ENCODE measurements at places on chromosomes 11 and 22. TPM values are rescaled to one million over a fixed set of nuclear protein-coding genes. Genes with fewer than 3 reads are reported as not detected.

- peak; percentile 30 for DNase-seq
- H3K27me3 ChIP-seq = no peaks in the 10 kb centered on the region
- H3K36me3 ChIP-seq = no peaks in the 10 kb centered on the region
- H3K27ac ChIP-seq = no peak overlapping the region
- no peak overlapping the region for H3K4me3 ChIP-seq
Observed at GRCh38 chr11:14148653-14149273, 186.2 kb downstream of the SPON1 start.

DNA sequence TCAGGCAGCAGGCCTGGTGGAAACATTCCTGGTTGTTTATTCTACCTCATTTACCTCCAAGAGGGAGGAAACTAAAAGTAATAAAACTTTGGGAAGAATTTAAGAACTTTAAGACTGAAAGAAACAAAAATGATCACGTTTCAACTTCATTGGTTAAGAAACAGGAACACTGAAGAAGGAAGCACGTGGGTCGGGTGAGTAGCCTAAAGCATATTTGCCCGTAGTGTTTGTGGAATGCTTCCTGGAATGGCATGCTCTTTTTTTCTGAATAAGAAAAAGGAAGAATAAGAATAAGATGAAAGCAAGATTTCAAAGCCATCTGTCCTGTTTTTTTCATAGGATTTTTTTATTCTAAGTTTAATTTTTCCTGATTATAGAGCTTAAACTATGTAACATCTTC lies 83.1 kb downstream of the WNT11 start:
- H3K4me1 ChIP-seq = peaks cover 23% of the 10 kb centered on the region
- H3K4me3 ChIP-seq = no peak overlapping the region
- peaks cover 9% of the 10 kb centered on the region for H3K36me3 ChIP-seq

DNA sequence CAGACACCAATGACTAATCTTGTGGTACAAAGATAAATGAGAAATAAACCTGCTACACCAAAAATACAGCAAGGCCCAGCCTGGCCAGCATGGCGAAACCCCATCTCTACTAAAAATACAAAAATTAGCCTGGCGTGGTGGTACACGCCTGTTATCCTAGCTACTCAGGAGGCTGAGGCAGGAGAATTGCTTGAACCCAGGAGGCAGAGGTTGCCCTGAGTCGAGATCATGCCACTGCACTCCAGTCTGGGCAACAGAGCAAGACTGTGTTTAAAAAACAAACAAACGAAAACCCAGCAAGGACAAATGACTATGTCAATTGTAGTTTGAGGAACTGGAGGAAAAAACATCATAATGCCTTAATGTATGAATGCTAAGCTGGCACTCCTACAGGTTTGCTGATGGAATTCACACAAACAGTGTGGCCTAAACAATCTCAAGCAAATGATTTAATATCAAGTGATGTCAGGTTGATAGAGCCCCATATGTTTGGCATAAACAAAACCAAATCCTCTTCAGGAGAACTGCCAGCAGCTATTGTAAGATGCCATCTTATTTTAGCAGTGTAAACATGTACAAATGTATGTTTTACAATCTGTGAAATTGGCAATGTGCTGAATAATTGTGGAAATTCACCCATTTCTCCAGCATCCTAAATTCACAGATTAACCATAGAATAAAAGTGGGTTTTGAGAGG lies 20.0 kb downstream of the MMP7 start:
- DNase-seq = no peak
- H3K4me3 ChIP-seq = no peak overlapping the region
- no peaks in the 10 kb centered on the region for H3K36me3 ChIP-seq
- H3K27me3 ChIP-seq = no peaks in the 10 kb centered on the region

DNA sequence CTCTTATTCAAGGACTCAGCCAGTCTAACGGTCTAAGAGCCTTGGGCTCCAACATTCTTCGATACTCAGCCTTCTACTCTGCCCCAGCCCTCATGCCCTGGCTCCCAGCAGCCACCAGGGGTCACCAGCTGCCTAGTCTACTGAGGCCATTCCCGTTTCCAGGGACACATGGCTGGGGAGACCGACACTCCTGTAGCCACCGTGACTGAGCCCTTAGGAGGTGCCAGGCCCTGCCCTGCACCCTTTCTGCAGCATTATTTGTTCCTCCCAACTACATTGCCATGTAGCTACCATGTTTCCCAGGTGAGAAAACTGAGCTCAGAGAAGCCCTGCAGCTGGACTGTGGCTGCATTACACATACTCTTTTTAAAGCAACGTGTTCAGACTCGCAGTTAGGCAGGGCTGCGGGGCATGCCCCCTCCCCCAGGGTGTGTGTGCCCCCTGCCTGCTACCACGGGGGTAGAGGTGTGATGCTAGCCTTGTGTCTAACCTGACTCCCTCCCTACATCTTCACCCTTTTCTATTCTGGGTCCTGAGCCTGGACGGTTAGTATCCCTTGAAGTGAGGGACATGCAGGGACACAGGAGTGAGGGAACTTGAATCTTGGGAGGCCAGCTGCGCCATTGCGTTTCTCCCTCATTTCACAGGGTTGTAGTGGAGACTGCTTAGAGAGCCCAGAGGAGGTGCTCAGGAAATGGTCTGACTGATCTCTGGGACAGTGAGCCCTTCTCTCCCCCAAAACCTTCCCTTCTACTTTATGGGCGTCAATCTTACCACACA lies 17.5 kb downstream of the ATG16L2 start:
- no peaks in the 10 kb centered on the region for H3K27me3 ChIP-seq
- H3K4me3 ChIP-seq = no peak overlapping the region
- H3K27ac ChIP-seq = peak overlapping the region; percentile 22
- peak; percentile 57 for DNase-seq
- H3K36me3 ChIP-seq = peaks cover 76% of the 10 kb centered on the region
- H3K4me1 ChIP-seq = no peaks in the 10 kb centered on the region

- DNase-seq = no peak
- H3K4me3 ChIP-seq = no peak overlapping the region
- H3K27ac ChIP-seq = no peak overlapping the region
Observed at GRCh38 chr22:26610072-26610958, 7.5 kb downstream of the CRYBB1 start.

- H3K36me3 ChIP-seq = no peaks in the 10 kb centered on the region
- no peak overlapping the region for H3K4me3 ChIP-seq
- no peak overlapping the region for H3K27ac ChIP-seq
- H3K4me1 ChIP-seq = no peaks in the 10 kb centered on the region
Observed at GRCh38 chr22:18906896-18907295, 776 bp downstream of the DGCR6 start.

DNA sequence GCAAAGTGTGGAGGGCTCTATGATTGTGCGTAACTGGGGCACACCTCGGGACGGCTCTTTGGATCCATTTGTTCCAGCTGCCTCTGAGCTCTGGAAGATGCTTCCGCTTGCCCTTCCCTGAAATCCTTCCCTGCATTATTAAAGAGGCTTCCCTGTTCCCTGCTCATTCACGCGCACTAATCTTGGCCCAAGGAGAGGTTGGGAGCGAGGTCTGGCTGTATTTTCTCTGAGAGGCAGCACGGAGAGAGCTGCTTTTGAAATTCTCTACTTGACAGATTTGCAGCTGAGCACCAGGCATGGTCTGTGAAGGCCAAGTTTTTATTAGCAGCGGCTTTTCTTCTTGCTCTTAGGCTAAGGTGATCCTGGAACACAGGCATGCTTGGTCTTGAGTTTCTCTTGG lies 94.8 kb upstream of the NTM start:
- no peak for DNase-seq
- no peak overlapping the region for H3K4me3 ChIP-seq
- H3K27ac ChIP-seq = no peak overlapping the region
- no peaks in the 10 kb centered on the region for H3K4me1 ChIP-seq

GRCh38 chr22:36334821-36335603 lies 52.8 kb downstream of the MYH9 start:
- peak overlapping the region; percentile 7 for H3K27ac ChIP-seq
- no peak for DNase-seq
- no peak overlapping the region for H3K4me3 ChIP-seq

DNA sequence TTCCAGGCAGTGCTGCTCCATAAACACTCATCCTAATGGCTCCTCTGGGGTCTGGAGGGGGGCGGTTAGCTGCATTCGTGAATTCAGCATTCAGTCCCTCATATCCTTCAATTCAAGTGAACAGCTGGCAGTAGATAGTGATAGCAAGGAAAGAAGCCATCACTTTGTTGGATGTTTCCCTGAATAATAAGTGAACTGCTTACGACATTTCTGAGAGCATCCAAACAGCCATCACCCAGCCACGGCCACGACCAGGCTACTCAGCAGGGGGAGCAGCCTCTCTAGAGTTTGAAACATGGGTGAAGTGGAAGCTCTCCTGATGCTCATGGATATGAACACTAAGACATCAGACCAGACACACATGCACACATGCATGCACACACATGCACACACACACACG lies 163.6 kb downstream of the NTM start:
- no peaks in the 10 kb centered on the region for H3K4me1 ChIP-seq
- no peaks in the 10 kb centered on the region for H3K27me3 ChIP-seq

DNA sequence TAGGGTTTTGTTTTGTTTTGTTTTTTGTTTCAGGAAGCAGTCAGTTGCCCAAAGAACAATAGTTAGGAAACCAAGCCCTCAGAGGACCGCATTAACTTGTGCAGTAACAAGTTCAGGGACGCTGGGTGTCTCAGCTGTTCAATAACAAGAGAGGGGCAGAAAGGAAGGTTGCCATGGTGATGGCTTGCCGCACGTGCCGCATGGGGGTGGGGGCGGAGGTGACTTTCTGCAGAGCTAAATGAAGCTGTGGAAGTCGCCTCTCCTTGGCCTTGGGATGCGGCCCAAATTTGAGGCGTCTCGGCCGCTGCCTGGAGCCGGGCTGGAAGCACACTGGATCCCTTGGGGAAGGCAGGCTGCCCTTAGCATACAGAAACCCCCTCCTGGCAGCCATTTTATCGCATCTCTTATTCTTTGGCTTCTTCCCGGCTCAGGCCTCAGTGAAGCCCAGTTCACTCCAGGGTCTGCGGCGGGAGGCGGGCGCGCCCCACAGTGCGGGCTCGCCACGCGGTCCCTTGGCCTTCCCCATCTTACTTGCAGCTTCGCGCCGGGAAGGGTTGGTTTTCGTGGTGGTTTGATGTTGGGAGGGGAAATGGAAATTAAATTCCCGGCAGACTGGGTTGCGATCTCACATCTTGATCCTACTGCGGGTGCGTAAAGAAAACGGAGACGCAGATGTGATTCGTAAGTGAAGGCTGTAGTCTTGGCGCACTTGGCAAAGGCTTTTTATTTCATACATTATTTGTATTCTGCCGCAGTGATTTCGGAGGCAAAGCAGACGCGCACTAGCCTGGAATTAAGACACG lies 94.3 kb downstream of the SLC17A6 start:
- no peak overlapping the region for H3K27ac ChIP-seq
- H3K4me1 ChIP-seq = no peaks in the 10 kb centered on the region
- no peaks in the 10 kb centered on the region for H3K36me3 ChIP-seq
- DNase-seq = no peak
- H3K4me3 ChIP-seq = no peak overlapping the region
- no peaks in the 10 kb centered on the region for H3K27me3 ChIP-seq

DNA sequence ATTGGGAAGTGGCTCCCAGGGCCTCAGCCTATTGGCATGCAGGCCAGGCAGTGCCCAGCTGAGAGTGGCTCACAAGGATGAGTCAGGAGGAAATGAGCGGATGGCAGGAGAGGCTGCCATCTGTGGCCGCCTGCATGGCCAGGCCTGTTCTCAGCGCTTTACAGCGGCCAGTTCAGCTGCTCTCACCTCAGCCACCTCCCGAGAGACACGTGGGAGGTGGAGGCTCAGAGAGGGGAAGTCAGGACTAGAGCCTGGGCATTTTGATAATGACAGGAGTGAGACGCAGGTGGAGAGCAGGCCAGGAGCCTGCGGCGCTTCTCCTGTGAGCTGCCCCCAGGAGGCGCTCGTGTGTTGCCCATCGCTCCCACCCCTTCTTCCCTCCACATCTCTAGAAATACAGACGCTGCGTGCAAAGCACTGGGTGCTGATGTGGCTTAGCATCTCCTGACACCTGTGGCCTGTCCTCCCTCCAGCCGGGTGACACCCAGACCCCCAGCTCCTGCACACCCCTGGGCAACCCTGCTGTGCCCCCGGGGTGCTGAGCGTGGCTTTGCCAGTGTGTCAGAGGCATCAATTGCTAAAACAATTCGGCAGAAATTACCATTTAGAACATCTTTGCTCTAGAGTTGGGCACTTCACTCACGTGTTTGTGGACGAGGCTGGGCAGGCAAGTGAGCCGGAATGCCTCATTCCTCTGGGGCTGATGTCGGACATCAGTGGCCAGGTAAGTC lies 21.4 kb upstream of the PANX2 start:
- peaks cover 8% of the 10 kb centered on the region for H3K4me1 ChIP-seq
- H3K4me3 ChIP-seq = no peak overlapping the region
- no peak overlapping the region for H3K27ac ChIP-seq

GRCh38 chr11:121696931-121697670 lies 244.3 kb upstream of the SORL1-AS1 start:
- no peak overlapping the region for H3K27ac ChIP-seq
- H3K4me3 ChIP-seq = no peak overlapping the region
- H3K4me1 ChIP-seq = no peaks in the 10 kb centered on the region
- H3K36me3 ChIP-seq = no peaks in the 10 kb centered on the region
- no peaks in the 10 kb centered on the region for H3K27me3 ChIP-seq
- no peak for DNase-seq

DNA sequence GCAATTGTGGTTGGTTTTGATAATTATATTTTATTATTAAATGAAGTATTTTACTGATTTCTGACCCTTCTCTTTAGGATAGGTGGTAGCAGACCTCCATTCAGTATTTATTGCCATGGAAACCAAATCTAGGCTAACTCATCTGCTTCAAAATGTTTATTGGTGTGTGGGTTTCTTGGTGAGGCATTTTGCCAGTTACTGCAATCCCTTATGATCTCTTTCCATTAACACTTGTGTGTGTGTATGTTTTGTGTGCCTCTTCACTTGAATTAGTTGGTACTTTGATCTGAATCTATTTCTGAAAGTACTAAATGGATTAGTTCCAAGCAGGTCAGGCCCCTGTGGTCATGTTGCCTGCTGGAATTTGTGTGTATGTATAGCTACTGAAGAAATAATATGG lies 184.4 kb upstream of the C11orf87 start:
- no peak for DNase-seq
- H3K27me3 ChIP-seq = no peaks in the 10 kb centered on the region
- H3K27ac ChIP-seq = no peak overlapping the region
- no peaks in the 10 kb centered on the region for H3K36me3 ChIP-seq

GRCh38 chr11:134438542-134439537 lies 26.8 kb upstream of the B3GAT1 start:
- no peak for DNase-seq
- H3K27ac ChIP-seq = no peak overlapping the region
- H3K27me3 ChIP-seq = no peaks in the 10 kb centered on the region
- H3K36me3 ChIP-seq = no peaks in the 10 kb centered on the region
- no peak overlapping the region for H3K4me3 ChIP-seq

Gene GAL3ST3
- total RNA-seq = not detected

Gene RPUSD4
- 48.8 TPM for total RNA-seq

Gene JOSD1
- 88.2 TPM for total RNA-seq

Gene SYT9
- total RNA-seq = not detected

Gene PTPRCAP
- 266 TPM for total RNA-seq

Gene OR2AG2
- total RNA-seq = not detected
